Hippocampal formation (tissue), 2 donors: ENCODE measurements at places on chromosomes 3 and 15.

- no peak for DNase-seq
These were observed 173.4 kb downstream of the WNT5A start for GRCh38 chr3:55313666-55314065.

GRCh38 chr15:50531766-50532165 lies 14.7 kb downstream of the USP50 start:
- DNase-seq, result no peak

DNA sequence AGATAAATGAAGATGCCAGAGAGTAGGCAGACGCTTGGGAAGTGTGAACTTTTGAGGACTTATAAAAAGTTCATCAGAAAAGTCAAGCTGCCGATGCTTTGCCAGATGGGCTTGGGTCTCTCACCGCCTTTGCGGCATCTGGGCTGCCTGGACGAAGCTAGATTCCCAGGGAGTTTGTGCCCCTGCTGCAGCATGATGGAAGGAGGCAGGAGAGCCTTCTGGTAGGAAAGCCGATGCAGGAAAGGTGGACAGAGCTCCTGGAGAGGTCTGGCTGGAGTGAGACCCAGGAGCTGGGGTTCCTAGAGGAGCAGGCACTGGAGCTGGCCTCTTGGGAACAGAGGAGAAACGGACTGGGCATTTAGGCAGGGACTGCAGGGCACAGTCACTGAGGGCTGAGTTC lies 51.9 kb upstream of the ATP2B2 start:
- no peak for DNase-seq

- DNase-seq, result no peak
These were observed 216.3 kb downstream of the IGSF11 start for GRCh38 chr3:118818386-118818785.

GRCh38 chr3:23438657-23439056 lies 235.5 kb downstream of the UBE2E2 start:
- no peak for DNase-seq

DNA sequence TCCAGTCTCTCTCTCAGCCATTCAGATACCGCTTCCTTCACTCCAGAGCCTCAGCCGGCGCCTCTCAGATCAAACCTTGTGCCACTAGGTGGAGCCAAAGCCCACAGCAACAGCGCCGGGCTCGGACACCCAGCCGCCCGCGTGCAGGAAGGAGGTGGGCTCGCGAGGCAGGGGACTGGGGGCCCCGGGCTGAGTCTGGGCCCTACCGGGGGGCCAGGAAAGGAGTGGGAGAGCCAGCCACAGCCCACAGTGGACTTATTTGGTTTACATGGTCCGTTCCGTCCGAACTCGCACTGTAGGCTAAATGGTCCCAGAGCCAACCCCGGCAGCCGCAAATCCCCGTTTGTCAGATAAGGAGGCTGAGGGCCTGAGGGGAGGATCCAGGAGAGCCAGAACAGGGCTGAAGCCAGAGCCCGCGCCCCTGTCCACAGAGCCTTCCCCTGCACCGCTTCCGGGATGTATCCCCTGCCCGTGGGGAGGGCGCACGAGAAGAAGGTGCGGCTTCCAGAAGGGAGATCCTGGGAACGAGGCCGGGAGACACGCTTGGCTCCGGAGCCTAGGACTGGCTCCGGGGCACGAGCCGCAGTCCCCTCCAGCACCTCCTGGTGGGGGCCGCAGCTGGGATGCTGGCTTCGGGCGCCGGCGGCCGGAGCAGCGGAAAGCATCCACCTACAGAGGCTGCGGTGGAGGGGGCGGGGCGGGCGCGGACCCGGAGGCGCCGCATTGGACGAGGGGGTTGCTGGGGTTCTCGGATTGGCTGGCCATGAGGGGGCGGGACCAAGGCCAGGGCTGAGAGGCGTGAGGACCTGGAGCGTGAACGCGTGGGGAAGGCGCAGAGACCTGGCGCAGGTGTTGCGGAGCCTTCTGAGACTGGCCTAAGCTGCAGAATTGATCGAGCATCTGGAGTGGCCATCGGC lies 6.5 kb upstream of the CYP11A1 start:
- peak; percentile 76 for DNase-seq

GRCh38 chr3:188341501-188341900 lies 187.5 kb downstream of the LPP start:
- DNase-seq, result no peak

GRCh38 chr15:37764733-37765191 lies 169.7 kb upstream of the TMCO5A start:
- no peak for DNase-seq

- DNase-seq, result no peak
These were observed 258.4 kb upstream of the ZNF717 start for GRCh38 chr3:76043746-76044145.

DNA sequence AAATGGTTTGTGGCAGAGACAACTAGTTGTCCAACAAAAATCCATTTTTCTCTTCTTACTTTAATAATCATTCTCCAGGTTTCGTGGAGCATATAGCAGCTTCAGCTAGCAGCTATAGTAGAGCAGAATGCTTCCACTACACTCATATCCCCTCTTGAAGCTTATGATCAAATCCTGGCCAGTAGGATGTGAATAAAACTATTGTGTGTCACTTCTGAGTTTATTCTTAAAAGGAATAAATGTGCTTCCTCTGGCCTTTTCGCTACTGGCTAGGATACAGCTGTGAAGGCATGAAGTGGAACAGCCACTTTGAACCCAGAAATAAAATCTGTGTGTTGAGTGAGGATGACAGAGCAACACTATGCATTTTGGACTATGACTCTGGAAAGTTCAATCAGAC lies 7.8 kb upstream of the CPOX start:
- DNase-seq, result no peak

- no peak for DNase-seq
These were observed 4.8 kb downstream of the PPP1R14D start for GRCh38 chr15:40823572-40824343.

DNA sequence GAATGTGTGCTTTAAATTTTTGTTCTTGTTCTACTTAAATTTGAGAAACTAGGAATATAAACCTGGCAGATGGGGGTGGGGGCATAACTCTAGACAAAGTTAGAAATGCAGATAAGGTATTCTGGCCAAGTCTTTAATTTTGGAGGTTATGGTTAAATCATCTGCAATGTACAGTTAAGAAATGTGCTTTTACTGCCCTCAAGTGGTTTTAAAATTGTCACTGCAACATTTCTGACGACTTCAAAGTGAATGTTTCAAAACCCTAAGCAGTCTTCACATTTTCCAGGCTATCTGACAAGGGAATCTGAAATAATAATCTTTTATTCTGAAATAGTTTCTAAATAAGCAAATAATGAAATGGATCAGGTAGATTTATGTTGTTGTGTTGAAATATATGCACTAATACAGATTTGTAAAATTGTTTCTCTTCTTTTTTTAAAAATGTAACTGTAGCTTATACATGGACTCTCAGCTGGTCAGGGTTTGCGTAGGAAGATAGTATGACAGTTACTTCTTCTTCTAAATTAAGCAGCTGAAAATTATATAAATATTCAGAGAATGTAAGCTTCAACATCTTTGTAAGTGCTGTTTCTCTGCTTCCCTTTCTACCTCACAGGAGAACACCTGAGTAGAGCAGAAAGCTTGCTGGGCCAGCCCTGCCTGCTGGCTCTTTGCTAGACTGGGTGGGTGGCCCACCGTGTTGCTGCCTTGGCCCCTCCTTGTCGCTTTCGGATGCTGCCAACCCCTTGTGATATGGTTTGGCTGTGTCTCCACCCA lies 45.0 kb downstream of the SUCNR1 start:
- no peak for DNase-seq

DNA sequence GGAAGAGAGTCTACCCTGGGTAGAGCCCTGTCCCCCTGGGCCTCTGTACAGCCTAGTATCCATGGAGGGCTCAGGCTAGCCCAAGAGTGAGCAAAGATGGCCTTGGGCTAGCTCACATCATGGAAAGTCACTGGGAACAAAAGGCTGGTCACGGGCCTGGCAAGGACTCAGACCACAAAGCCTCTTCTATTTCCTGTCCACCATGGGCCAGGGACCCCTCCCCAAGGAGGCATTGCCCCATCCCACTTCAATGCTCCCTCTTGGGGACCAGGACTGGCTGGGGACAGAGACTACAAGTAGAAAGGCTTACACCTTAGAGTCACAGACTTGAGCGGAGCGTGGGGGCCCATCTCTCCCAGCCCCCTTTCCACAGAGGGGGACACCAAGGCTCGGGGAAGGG lies 16.9 kb downstream of the DUSP7 start:
- peak; percentile 36 for DNase-seq

GRCh38 chr3:89851974-89852621 lies 744.7 kb downstream of the EPHA3 start:
- DNase-seq, result no peak

- no peak for DNase-seq
These were observed 50.8 kb upstream of the PRR23E start for GRCh38 chr3:127141921-127142730.

DNA sequence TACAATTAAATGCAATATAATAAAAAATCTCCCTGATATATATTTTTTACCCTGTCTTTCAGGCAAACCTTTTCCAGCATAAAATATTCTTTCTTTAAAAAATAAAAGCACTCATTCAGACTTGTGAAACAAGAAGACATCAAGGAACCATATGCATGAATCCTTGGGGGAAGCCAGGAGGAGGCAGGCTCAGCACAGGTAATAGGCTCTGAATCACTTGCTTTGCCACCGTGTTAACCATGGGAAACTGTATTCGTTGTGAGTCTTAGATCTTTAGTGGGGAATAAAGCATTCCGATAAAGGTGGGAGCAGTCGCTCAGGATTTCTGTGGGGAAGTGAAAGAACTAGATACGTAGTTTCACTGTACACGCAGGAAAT lies 42.4 kb downstream of the FBN1 start:
- no peak for DNase-seq

- no peak for DNase-seq
These were observed 151.9 kb upstream of the ARL6 start for GRCh38 chr3:97612632-97613031.

DNA sequence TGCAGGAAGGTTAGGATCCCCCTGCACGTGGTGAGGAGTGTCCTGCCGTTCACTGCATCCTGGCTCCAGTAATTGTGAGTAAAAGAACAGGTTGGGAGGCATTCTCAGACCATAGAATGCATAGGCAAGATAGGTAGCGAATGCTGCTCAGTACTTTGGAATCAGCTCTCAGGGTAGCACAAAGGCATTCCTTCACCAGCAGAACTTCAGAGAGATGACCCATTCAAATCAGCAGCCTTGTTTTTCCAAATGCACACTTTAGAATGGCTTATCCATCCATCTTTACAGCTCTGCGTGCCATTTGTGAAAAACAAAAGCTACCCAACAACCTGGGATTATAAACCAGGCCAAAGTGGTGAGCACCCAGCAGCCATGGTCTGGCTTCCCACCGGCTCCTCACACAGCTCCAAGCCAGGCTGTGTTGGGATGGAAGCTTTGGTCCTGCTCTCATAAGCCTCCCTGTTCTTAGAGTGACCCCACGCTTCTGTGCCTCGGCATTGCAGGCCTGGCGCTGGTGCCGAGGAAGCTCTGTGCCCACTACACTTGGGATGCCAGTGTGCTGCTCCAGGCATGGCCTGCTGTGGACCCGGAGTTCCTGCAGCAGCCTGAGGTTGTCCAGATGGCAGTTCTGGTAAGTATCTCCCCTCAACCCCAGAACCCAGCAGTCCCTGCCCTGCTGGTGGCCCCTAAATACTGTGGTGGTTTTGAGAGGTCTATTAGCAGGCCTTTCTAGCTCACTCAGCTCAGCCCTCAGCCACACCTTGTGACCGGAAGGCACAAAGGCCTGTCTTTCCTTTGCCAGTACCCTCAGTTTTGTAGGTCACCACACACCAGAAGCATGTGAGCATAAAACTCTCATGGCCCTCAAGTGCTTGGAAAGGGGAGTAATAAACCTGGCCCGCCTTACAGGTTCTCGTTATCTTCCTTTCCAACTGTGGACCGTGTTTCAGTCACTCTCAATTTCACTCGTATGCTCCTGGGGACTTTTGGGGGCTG lies 52.9 kb upstream of the LIMD1 start:
- no peak for DNase-seq

- DNase-seq, result no peak
These were observed 166.9 kb upstream of the FAM3D start for GRCh38 chr3:58833491-58833890.

DNA sequence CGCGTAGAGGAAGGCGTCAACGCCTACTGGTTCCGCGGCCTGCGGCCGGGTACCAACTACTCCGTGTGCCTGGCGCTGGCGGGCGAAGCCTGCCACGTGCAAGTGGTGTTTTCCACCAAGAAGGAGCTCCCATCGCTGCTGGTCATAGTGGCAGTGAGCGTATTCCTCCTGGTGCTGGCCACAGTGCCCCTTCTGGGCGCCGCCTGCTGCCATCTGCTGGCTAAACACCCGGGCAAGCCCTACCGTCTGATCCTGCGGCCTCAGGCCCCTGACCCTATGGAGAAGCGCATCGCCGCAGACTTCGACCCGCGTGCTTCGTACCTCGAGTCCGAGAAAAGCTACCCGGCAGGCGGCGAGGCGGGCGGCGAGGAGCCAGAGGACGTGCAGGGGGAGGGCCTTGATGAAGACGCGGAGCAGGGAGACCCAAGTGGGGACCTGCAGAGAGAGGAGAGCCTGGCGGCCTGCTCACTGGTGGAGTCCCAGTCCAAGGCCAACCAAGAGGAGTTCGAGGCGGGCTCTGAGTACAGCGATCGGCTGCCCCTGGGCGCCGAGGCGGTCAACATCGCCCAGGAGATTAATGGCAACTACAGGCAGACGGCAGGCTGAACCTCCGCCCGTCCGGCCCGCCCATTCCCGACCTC lies 4.1 kb downstream of the ISLR2 start:
- no peak for DNase-seq

- no peak for DNase-seq
These were observed 132.2 kb downstream of the SLC25A26 start for GRCh38 chr3:66353039-66353438.
